ENCODE measurements at places on chromosomes 4 and X.

GRCh38 chr4:87093443-87094123 is 126.8 kb downstream of the KLHL8 start:
- peak; percentile 44 for DNase-seq

GRCh38 chrX:109448282-109448938 is 33.5 kb downstream of the GUCY2F start:
- DNase-seq, result no peak

GRCh38 chr4:12260453-12260852 is 831.8 kb upstream of the HS3ST1 start:
- DNase-seq, result no peak

DNA sequence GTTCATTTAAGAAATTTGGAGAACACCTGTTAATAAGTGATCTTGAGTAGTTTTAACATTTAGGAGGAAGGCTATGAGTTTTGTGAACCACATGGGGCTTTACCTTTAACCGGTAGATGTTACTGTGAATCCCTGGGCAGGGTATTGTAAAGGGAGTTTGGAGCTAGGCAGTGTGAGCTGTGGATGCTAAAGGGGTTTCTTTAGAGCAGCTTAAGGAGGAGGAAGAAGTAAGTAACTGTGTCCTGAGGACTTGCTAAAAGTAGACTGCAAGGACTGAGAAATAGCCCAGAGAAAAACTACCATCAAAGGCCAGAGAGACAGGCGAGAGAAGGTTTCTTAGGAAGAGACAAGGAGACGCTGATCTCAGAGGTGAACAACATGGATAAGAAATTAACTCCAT is 5.6 kb downstream of the RHOH start:
- no peak for DNase-seq

- DNase-seq, result no peak
Observed at GRCh38 chr4:15007201-15007600, 4.9 kb downstream of the CPEB2 start.

GRCh38 chr4:42460043-42460442 is 62.8 kb downstream of the SHISA3 start:
- DNase-seq, result no peak

DNA sequence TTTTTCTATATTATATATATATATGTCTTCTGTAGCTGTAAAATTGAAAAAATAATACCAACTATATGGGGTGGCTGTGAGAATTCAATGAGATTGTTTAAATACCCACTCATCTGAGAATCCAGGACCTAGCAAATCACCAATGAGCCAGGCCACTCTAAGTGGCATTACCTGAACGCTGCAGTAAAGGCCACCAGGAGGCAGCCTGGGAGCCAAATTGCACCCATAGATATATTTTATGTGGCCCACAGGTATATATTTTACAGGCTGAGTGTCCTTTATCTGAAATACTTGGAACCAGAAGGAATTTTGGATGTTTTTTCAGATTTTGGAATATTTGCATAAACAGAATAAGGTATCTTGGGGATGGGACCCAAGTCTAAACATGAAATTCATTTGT is 58.2 kb upstream of the C4orf50 start:
- no peak for DNase-seq

DNA sequence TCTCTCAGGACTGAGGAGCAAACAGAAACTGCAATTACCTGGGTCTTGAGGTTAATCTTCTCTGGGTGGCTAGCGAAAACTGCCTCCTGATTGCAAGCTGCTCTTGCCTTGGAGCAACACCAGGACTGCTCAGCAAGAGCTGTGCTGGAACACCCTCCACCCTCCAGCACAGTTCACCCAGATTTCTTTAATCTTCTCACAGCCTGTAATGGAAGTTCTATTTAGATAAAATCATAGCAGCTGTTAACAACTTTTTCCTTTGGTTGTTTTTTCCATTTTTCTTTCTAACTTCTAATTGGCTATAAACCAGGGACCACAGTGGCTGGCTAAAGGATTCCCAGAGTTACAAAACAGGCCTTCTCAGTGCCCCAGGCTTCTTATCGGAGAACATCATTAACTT is 36.3 kb downstream of the OPHN1 start:
- DNase-seq, result no peak

DNA sequence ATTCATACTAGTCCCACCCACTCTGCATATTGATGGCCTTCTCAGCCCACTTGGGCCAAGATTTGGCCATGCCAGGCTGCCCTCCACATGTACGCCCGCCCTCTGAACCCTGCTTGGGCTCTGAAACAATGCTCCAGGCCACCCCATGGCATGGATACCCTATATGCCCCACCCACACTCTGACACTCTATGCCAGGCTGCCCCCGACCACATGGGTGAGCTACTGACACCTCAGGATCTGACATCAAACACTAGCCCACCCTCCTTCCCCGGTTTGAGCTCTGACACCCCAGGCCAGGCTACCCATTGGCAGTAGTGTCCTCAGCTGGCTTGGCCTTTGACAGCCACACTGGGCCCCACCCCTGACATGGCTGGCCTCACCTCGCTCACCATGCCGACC is 69.5 kb downstream of the HPRT1 start:
- DNase-seq, result no peak

DNA sequence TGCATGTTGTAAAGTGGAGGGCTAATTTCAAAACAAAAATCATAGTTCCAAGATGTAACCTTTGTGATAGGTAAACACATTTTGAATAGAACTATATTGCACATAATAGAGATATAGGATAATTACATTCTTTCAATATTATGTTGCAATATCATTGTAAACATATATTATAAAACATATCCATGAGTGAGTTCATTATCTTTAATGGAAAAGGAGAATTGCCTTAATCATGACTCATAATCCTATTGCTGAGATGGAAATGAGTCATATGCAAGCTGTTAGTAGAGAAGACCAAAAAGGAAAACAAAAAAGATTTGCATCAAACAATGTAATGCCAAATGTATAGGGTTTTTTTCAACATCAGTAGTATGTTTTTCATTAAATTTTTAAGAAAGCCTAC is 73.7 kb upstream of the WDR44 start:
- DNase-seq, result no peak

DNA sequence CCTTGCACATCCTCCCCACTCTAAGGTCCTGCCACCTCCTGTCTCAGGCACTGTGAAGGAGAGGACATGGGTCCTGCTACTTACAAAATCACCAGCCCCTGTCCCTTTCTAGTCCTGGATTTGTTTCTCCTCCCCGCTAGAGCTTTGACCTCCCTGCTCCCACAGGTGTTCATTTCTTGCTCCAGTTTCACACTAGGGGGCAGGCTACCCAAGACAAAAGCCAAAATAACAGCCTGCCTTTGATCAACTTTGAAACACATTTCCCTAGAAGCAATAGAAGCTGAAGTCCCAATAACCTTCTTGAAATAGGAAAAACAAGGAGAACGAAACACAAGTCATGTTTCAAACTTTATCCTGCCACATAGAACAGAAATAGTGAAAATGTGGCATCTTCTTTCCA is 164.4 kb downstream of the QDPR start:
- DNase-seq, result no peak

GRCh38 chr4:185502386-185502785 is 30.9 kb upstream of the CCDC110 start:
- no peak for DNase-seq

- DNase-seq, result no peak
Observed at GRCh38 chrX:107894038-107894437, 68.4 kb downstream of the MID2 start.

GRCh38 chr4:10480616-10481015 is 23.4 kb upstream of the ZNF518B start:
- DNase-seq, result no peak

GRCh38 chr4:185506422-185506821 is 28.9 kb downstream of the PDLIM3 start:
- no peak for DNase-seq

DNA sequence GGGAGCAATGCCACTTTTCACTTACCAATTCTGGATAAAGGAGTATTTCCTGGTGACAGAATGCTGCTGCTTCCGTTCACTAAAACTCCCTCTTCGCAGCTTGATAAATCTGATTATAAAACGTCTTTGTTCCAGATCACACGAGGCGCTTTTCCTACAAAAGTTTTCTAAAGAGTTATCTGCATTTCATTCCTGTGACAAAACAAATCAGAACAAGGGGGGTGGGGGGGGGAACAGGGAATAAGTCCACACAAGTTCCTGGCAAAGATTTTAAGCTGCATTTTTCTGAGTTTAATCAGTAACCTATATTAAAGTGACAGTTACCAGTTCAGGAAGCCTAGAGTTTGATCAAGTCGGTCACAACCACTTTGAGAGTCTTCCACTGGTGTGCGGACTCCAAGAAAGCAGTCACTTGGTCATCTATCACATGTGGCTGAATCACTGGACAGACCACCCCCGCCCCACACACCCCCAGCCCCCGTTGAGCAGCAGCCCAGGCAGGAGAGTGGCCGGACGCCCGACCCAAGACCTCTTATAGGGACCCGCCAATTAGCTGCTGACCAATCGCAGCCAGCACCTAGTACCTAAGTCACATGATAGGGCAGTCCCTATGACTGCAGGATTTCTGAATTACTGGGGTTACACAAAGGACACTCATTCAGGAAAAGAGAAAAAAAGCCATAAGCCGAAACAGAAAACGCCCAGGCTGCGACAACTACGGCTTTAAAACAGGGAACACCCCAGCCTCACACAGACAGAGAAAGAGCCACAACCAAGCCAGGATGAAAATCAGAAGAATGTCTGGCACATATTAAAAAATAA is 569.3 kb upstream of the DIPK2B start:
- peak; percentile 43 for DNase-seq

- DNase-seq, result no peak
Observed at GRCh38 chr4:57424232-57424897, 314.2 kb upstream of the IGFBP7 start.

- no peak for DNase-seq
Observed at GRCh38 chrX:50613846-50614245, 143.2 kb upstream of the DGKK start.

- no peak for DNase-seq
Observed at GRCh38 chrX:49845701-49846403, 16.7 kb downstream of the PAGE4 start.

- DNase-seq, result peak; percentile 69
Observed at GRCh38 chrX:154051201-154051810, 31.6 kb upstream of the IRAK1 start.

DNA sequence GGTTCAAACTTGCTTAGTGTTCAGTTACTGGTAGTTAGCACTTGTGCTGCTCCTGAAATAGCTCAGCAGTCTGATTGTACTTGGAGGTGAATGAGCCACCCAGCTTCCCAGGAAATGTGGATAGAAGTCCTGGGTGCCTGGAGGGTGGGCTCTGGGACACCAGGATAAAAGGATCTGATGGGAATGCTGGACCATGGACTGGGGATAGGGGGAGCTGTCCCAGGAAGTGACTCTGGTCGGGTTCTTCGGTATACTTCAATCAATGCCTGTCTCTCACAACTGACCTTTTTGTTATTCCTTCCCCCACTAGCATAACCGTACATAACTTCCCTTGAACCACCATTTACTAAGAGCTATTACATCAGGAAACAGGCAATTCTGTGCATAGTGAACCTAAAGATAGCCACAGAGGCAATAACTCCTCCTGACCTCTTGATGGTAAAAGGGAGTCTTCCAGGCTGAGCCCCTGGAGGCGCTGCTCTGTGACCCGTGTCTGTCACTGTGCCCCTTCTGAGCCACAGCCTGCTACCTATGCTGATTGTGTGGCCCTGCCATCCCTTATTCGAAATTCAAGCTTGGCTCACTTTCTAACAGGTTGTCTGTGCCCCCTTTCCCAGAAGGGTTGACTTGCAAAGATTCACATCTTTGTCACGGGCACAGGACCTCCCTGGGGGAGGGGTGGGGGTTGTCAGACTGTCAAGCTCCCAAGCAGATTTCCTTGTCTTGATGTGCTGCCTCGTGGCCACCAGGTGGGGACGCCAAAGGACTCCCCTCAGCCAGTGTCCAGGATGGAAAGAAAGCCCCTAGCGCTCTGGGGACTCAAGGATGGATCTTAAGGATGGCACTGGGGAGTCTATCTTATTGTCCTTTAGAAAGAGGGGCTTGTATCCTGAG is 24.5 kb upstream of the WDR1 start:
- no peak for DNase-seq

GRCh38 chr4:119337010-119337409 is 15.1 kb upstream of the FABP2 start:
- DNase-seq, result no peak

DNA sequence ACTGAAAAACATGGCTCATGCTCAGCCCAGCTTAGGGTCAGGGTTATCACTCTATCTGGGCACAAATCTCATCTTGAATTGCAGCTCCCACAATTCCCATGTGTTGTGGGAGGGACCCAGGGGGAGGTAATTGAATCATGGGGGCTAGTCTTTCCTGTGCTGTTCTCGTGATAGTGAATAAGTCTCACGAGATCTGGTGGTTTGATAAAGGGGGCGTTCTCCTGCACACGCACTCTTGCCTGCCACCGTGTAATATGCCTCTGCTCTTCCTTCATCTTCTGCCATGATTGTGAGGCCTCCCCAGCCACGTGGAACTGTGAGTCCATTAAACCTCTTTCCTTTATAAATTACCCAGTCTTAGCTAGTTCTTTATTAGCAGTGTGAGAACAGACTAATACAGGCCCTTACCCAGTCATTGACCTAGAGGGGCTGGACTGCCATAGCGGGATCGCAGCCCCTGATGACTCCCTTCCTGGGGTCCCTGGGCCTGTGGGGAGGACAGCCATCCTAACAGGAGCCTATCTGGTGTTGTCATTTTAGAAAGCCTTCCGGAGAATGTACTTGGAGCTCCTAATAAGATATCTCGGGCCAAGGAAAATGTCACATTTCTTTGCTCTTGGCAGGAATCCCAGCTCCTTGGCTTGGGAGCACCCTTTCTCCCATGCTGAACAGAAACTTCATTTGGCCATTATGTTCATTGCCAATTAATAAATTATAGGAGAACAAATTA is 112.6 kb downstream of the PHKA2 start:
- no peak for DNase-seq

- no peak for DNase-seq
Observed at GRCh38 chr4:40261231-40262076, 64.6 kb downstream of the RHOH start.

DNA sequence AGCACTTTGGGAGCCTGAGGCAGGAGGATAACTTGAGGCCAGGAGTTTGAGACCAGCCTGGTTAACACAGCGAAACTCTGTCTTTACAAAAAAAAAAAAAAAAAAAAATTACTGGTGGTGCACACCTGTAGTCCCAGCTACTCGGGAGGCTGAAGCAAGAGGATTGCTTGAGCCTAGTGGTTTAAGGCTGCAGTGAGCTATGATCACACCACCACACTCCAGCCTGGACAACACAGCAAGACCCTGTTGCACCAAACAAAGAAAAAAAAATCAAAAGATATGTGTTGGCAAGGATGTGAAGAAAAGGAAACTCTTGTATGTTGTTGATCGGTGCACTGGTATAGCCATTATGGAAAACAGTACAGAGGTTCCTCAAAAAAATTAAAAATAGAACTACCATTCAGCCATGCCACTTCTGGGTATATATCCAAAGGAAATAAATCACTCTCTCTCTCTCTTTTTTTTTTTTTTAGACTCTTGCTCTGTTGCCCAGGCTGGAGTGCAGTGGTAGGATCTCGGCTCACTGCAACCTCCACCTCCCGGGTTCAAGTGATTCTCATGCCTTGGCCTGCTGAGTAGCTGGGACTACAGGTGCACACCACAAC is 15.2 kb downstream of the SH3D19 start:
- no peak for DNase-seq
